ENCODE measurements at places on chromosomes 1 and 21. TPM values are rescaled to one million over a fixed set of nuclear protein-coding genes. Genes with fewer than 3 reads are reported as not detected.

Gene CLIC6
- 2.7 TPM for polyA plus RNA-seq

Gene MPC2
- polyA plus RNA-seq, result 188 TPM

Gene SIM2
- polyA plus RNA-seq, result 25.9 TPM

Gene MXRA8
- 231 TPM for polyA plus RNA-seq

Gene NTMT2
- not detected for polyA plus RNA-seq

Gene WRAP73
- 21.9 TPM for polyA plus RNA-seq

Gene KPRP
- polyA plus RNA-seq, result not detected

Gene NCAM2
- polyA plus RNA-seq, result 9.8 TPM

Gene PLCH2
- polyA plus RNA-seq, result 1.7 TPM

Gene WNT3A
- 0.22 TPM for polyA plus RNA-seq

Gene ICOSLG
- 10.7 TPM for polyA plus RNA-seq

Gene LHX4
- 4.5 TPM for polyA plus RNA-seq

Gene LAMC2
- 6.4 TPM for polyA plus RNA-seq

Gene VAMP3
- polyA plus RNA-seq, result 99.2 TPM

Gene CRP
- polyA plus RNA-seq, result not detected

Gene PCSK9
- 2.4 TPM for polyA plus RNA-seq

Gene BRDT
- not detected for polyA plus RNA-seq

Gene TMEM51
- 19.0 TPM for polyA plus RNA-seq

Gene EXTL1
- 1.7 TPM for polyA plus RNA-seq

Gene GBP3
- 15.6 TPM for polyA plus RNA-seq

Gene C1orf105
- polyA plus RNA-seq, result not detected

Gene GBP7
- polyA plus RNA-seq, result 0.16 TPM

Gene TBX19
- 3.7 TPM for polyA plus RNA-seq

Gene MRAP
- not detected for polyA plus RNA-seq

Gene IVL
- 0.16 TPM for polyA plus RNA-seq

Gene PRR9
- polyA plus RNA-seq, result not detected

Gene HPCAL4
- 0.62 TPM for polyA plus RNA-seq

Gene MTF1
- 8.4 TPM for polyA plus RNA-seq

Gene PKNOX1
- 24.9 TPM for polyA plus RNA-seq

Gene SEMA6C
- 37.6 TPM for polyA plus RNA-seq

Gene PALMD
- 2.1 TPM for polyA plus RNA-seq

Gene AIM2
- not detected for polyA plus RNA-seq

Gene ORC1
- polyA plus RNA-seq, result 7.7 TPM
